Activated T-cell treated with anti-CD3 and anti-CD28 coated beads, Interleukin-2, amount 50 U/mL, for 72 hours (primary cell): ENCODE measurements at places on chromosomes 4 and X.
A peak's percentile ranks its signal among the peaks of the same experiment; 100 is the strongest.

DNA sequence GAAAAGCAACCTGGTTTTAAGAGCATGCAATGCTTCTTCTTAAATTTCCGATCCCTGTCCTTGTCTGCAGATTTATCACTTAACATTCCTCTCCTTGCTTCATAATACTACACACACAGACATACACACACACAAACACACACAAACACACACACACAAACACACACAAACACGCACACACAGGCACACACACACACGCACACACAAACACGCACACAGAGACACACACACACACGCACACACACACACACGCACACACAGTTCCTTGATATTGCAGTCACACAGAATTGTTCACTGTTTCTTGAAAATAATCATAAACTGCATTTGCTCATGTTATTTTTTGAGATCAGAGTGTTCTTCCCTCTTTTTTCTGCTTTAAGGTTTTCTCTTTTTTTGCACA lies 458.3 kb upstream of the ATOH1 start:
- no peak overlapping the region for H3K27ac ChIP-seq
- no peaks in the 10 kb centered on the region for H3K36me3 ChIP-seq
- DNase-seq, result no peak
- H3K4me3 ChIP-seq, result no peak overlapping the region
- H3K4me1 ChIP-seq, result no peaks in the 10 kb centered on the region

DNA sequence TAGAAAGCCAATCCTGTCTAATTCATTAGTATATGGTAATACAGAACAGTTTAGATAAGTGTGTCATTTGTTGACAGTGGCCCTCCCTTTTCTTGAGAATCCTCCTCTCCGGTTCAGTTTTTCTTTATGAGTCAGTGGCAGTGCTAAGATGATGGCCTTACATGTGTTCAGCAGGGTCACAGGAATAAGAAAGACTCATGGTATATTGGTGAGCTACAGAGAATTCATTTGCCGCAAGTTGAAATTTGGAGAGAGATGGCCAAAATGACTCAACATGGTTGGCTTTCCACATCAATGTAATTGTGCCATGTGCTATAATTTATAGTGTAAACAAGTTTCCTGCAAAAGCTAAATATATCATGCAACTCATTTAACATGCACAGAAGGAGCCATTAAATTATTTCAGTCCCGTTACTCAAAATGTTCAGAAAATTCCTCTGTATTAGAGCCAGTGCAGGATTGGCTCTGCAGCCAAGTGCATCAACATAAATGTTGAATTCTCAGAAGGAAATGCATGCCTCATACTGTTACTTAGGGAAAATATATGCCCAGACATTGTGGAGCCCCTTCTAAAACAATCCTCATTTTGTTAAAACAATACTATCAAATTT lies 374.3 kb downstream of the AFF2 start:
- H3K4me1 ChIP-seq, result no peaks in the 10 kb centered on the region
- DNase-seq, result no peak
- no peak overlapping the region for H3K4me3 ChIP-seq
- H3K27ac ChIP-seq, result peak overlapping the region; percentile 42
- H3K27me3 ChIP-seq, result peaks cover 7% of the 10 kb centered on the region

- H3K36me3 ChIP-seq, result no peaks in the 10 kb centered on the region
- no peak overlapping the region for H3K4me3 ChIP-seq
- peaks cover 32% of the 10 kb centered on the region for H3K4me1 ChIP-seq
- H3K27me3 ChIP-seq, result no peaks in the 10 kb centered on the region
These were observed 95.2 kb downstream of the CLNK start for GRCh38 chr4:10589321-10589720.

DNA sequence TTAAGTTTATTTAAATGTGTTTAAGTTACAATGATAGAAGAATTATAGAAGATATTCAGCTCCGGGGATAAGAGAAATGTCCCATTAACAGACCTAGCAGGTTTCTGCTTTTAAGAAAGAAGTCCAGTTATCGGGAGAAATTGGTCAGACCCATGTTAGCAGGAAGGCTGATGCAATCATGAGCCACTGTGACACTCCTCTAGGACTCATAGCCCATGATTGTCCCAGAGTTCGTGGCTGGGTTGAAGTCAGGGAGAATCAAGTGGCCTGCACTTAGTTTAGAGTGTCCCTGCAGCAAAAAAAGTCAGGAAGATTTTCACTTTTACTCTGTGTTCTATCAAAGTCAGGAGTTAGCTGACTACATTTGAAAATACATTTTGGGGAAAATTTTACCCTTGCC lies 72.0 kb downstream of the TMEM144 start:
- DNase-seq, result no peak
- no peaks in the 10 kb centered on the region for H3K36me3 ChIP-seq

DNA sequence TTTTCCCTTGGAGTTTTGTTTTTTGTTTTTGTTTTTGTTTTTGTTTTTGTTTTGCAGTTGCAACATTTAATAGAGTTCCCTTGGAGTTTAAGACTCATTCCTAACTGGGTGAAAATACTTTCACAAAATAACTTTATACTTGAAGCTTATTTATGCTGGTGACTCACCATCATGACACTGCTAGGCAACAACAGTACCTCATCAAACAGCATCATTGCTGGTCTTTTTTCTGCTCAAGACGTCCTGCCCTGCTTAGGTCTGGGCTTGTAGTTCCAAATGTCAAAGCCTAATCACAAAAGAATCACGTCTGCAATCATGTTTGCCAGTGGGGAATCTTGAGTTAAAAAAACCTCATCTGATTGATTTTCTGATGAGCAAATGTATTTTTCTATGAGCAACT lies 105.7 kb upstream of the PRPS2 start:
- H3K4me1 ChIP-seq, result no peaks in the 10 kb centered on the region
- DNase-seq, result no peak
- H3K27me3 ChIP-seq, result peaks cover 46% of the 10 kb centered on the region

DNA sequence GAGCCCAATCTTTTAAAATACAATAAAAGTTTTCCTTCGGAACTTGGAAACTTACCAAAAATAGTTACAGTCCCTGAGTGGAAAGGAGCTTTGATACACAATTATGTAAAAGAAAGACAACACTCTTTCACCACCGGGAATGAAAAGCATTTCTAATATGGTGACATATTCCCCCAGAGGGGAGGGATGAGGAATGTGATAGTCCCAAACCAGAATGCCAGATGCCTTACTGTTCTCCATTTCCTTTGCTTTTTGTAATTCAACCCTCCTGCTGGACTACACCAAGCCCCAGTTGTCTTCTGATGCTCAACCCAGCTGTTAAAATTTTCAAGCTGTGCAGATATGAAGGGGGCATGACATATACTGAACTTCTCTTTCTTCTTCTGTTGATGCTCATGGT lies 4.1 kb downstream of the PRIMPOL start:
- no peak overlapping the region for H3K4me3 ChIP-seq
- H3K4me1 ChIP-seq, result peaks cover 22% of the 10 kb centered on the region
- H3K36me3 ChIP-seq, result peaks cover 5% of the 10 kb centered on the region
- no peak overlapping the region for H3K27ac ChIP-seq

- no peak overlapping the region for H3K27ac ChIP-seq
- peaks cover 20% of the 10 kb centered on the region for H3K36me3 ChIP-seq
- no peaks in the 10 kb centered on the region for H3K27me3 ChIP-seq
- H3K4me3 ChIP-seq, result no peak overlapping the region
These were observed 27.4 kb downstream of the NOCT start for GRCh38 chr4:139042981-139043460.
